ENCODE measurements at places on chromosomes 5 and 9. TPM values are rescaled to one million over a fixed set of nuclear protein-coding genes. Genes with fewer than 3 reads are reported as not detected.

Gene FOXB2
- total RNA-seq: not detected

Gene SPATA31C1
- total RNA-seq: not detected

Gene NKD2
- total RNA-seq: 2.2 TPM

Gene FANCG
- total RNA-seq: 22.5 TPM

Gene LRRC19
- total RNA-seq: not detected

Gene GADD45G
- total RNA-seq: 0.64 TPM

Gene SH3RF2
- 2.2 TPM for total RNA-seq

Gene TOR4A
- 42.3 TPM for total RNA-seq

Gene AK8
- 0.32 TPM for total RNA-seq

Gene MCIDAS
- not detected for total RNA-seq

Gene TMC1
- total RNA-seq: 1.3 TPM

Gene TIGD6
- 6.1 TPM for total RNA-seq

Gene PCDHA11
- under 0.01 TPM for total RNA-seq

Gene MEIKIN
- not detected for total RNA-seq

Gene WDR31
- total RNA-seq: 0.32 TPM

Gene SPATA31D4
- not detected for total RNA-seq

Gene OGN
- not detected for total RNA-seq

Gene IRX2
- total RNA-seq: 3.0 TPM

Gene SV2C
- total RNA-seq: not detected

Gene MSANTD3
- 71.5 TPM for total RNA-seq

Gene PCDHB11
- total RNA-seq: not detected

Gene CDH6
- total RNA-seq: 3.9 TPM

Gene PCDHA9
- under 0.01 TPM for total RNA-seq

Gene PLAC8L1
- not detected for total RNA-seq

Gene DNAH5
- total RNA-seq: 0.97 TPM

Gene BHMT2
- 34.5 TPM for total RNA-seq

Gene SLC36A3
- total RNA-seq: not detected

Gene FAM163B
- total RNA-seq: not detected

Gene GOLGA1
- total RNA-seq: 11.3 TPM

Gene FOXI1
- not detected for total RNA-seq

Gene MYOT
- total RNA-seq: not detected

Gene SPINK13
- not detected for total RNA-seq

Gene PPWD1
- total RNA-seq: 42.7 TPM

Gene ANKRA2
- total RNA-seq: 19.9 TPM

Gene NR2F1-AS1
- 30.3 TPM for total RNA-seq

Gene CNTFR
- not detected for total RNA-seq

Gene WWC1
- 2.2 TPM for total RNA-seq

Gene NUTM2G
- total RNA-seq: not detected

Gene EIF4E1B
- not detected for total RNA-seq
